Kasumi-1 (cell line): ENCODE measurements at places on chromosomes 3 and 15.

- no peak for DNase-seq
Measured at GRCh38 chr15:31148297-31149087, 47.0 kb upstream of the TRPM1 start.

DNA sequence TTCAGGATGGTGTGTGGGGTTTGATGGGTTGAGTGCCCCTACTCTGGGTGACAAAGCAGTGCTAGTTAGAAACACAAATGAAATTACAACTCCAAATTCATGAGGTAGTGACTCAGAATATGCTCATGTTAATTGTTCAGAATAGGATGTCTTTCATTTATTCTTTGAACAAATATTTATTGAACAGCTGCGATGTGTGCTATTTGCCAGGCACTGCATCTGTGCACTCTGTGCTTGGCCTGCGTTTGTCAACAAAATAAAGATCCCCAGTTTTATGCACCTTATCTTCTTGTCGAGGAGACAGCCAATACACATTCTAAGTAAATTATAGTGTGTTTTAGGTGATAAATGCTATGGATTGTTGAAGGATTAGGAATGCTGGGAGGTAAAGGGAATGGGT is 27.3 kb downstream of the MED12L start:
- no peak for DNase-seq

- DNase-seq: no peak
Measured at GRCh38 chr15:89876396-89877082, 17.3 kb downstream of the AP3S2 start.

DNA sequence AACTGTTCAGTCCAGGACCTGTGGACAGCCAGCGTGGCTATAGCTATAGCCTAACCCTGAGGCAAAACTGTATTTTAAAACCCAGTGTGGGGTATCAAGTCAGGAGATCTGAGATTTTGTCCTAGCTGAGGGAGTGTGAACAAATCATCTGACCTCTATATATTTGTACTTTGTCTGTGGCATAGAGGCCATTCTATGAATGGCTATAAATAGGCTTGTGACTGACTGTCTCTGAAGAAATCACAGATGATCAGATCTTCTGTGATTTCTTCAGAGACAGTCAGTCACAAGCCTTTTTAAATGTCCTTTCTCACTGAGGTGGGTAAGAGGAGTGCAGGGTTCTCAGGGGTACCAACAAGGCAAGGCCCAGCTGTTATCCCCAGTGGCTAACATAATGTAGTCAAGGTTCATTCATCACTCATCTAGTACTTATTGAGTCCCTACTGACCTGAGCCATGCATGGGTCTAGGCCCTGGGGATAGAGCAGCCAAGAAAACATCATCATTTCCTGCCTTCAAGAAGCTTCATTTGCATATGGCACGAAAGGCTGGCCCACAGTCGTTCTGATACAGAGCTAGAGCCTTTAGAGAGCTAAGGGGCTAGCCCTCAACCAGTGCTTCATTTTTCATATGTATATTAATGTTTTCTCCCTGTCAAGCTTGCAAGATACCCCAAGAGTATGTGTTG is 53.3 kb downstream of the TIPARP start:
- no peak for DNase-seq

DNA sequence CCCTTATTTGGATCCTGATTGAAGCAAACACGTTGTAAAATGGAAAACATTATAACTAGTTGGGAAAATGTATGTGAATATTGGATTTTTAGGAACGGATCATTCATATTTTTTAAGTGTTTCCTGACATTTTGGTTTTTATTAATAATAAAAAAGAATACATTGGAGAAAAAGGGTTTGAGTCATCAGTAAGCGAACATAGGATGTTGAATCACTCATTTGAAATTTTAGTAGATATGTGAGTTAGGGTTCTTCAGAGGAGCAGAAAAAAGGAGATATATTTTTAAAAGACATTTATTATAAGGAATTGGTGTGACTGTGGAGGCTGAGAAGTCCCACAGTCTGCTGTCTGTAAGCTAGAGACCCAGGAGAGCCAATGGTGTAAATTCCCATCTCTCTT is 258.5 kb downstream of the PTPRG start:
- DNase-seq: no peak

DNA sequence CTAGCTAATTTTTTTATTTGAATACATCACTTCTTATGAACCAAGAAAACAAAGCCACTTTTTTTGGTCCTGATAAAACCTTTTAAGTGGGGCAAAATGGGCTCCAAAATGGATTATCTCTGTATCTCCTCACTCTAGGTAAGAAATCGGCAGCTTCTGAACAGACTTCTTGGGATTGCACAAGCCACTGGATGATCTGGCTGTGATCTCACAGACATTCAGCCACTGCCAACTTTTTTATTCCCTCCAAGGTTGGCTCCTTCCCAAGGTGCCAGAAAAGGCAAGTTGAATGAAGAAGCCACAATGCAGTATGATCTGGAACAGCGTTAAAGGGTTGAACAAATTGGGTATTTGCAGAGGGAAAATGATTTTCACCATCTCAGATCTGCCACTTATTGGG is 73.2 kb downstream of the PRICKLE2 start:
- DNase-seq: no peak

GRCh38 chr15:65088643-65089021 is 12.1 kb downstream of the KBTBD13 start:
- DNase-seq: no peak

GRCh38 chr15:98003518-98003917 is 43.0 kb downstream of the ARRDC4 start:
- no peak for DNase-seq

- DNase-seq: no peak
Measured at GRCh38 chr3:58285334-58285733, 20.7 kb upstream of the RPP14 start.

- no peak for DNase-seq
Measured at GRCh38 chr15:70084461-70084860, 13.3 kb downstream of the TLE3 start.

DNA sequence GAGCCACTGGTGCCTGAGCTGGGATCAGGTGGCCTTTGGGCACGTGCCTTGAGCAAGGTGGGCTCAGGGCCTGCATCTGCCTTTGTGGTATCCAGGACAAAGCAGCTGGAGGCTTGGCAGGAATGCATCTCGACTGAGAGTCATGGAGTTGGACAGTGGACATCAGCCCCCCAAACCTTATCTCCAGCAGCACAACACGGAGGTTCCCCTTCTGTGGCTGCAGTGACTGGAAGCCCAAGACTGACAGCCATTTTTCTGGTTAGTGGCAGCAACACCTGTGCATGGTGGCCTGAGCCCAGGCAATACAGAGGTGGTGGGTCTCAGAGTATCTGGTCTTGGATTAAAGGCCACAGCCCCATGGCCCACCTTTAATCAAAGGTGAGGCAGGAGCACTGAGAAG is 27.8 kb upstream of the TSEN2 start:
- DNase-seq: no peak

GRCh38 chr15:79204886-79205675 is 77.4 kb upstream of the ANKRD34C start:
- DNase-seq: no peak

GRCh38 chr15:94930441-94930840 is 699.1 kb downstream of the MCTP2 start:
- no peak for DNase-seq

DNA sequence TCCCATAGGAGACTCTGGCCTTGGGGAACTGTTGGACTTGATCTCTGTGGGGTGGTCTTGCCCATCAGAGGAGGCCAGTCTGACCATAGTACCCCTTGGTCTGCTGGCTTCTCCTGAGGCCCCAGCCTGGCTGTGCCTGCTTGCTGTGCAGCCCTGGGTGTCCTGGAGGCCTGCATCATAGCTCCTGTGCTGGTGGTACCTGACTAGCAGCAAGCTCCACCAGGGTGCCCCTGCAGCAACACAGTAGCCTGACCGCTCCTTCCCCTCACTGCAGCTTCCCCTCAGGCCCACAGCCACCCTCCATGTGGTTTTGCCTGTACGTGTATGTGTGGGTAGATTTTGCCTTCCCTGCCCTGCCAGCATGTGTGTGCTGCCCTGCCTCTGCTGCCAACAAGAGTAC is 85.6 kb upstream of the TTC14 start:
- DNase-seq: no peak

GRCh38 chr3:65230261-65231139 is 542.7 kb upstream of the ADAMTS9 start:
- DNase-seq: no peak

GRCh38 chr3:77052733-77053670 is 13.1 kb downstream of the ROBO2 start:
- no peak for DNase-seq

- peak; percentile 97 for DNase-seq
Measured at GRCh38 chr15:78049691-78050440, 27.6 kb downstream of the TBC1D2B start.

DNA sequence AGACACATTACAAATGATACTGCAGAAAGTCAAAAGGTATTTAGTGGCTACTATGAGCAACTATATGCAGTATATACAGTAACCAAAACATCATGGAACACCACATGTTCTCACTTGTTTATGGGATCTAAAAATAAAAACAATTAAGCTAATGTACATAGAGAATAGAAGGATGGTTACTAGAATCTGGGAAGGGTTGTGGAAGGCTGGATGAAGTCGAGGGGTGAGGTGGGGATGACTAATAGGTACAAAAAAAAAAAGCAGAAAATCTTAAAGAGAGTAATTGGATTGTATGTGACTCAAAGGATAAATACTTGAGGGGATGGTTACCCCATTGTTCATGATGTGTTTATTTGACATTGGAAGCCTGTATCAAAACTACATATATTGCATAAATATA is 848.8 kb upstream of the GBE1 start:
- DNase-seq: no peak

GRCh38 chr15:51077221-51078153 is 17.2 kb downstream of the TNFAIP8L3 start:
- DNase-seq: no peak

GRCh38 chr3:146314871-146315270 is 64.0 kb upstream of the PLSCR4 start:
- DNase-seq: no peak
